ENCODE measurements at places on chromosomes 6 and 20. TPM values are rescaled to one million over a fixed set of nuclear protein-coding genes. Genes with fewer than 3 reads are reported as not detected.

GRCh38 chr6:155004017-155004416 is 8.9 kb downstream of the TIAM2 start:
- no peak for DNase-seq

- no peak for DNase-seq
These were observed 128.1 kb downstream of the FYN start for GRCh38 chr6:111745186-111745585.

DNA sequence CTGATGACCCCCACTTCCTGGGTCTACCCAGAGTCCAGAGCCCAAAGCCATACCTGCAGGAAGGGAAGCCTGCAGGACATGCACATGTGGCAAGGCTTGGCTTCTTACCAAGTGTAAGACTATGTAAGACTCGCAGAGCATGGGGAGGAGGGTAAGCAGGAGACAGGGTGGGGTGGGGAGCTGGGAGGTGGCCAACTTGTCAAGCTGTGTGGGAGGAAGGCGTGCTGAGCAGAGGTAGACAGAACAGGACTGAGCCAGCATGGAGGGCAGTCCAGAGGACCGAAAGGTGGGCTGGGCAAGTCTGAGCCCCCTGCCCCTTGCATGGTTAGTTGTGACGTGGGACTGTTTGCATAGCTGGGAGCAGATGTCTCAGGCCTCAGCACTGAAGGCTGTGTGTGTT is 53.4 kb upstream of the RNF24 start:
- DNase-seq = no peak

ZC3H12D gene
- 1.8 TPM for total RNA-seq

BPIFB2 gene
- not detected for total RNA-seq

C6orf132 gene
- 5.5 TPM for total RNA-seq

MEP1A gene
- total RNA-seq = not detected

UNC5CL gene
- 0.52 TPM for total RNA-seq

Measured in posterior vena cava (tissue), 2 donors.